ENCODE measurements at places on chromosomes 11 and 22.

- DNase-seq, result no peak
Measured at GRCh38 chr11:33646629-33647028, 54.0 kb downstream of the C11orf91 start.

DNA sequence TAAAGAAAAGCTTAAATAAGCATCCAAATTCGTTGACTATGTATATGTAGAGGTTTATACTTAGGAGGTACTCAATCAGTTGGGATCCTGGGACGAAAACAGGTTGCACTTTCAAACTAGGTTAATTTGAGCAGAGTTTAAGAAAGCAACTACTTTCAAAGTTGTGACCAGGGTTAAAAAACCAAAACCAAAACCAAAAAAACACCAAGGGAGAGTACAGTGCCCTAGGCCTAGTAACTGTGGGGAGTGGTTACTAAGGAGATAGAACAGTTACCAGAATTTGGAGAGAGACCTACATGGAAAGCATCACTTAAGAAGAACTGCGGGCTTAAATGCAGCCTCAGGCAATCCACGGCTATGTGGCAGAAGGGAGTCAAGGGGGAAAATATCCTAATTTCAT, 148.3 kb downstream of the JRKL start:
- DNase-seq, result no peak

DNA sequence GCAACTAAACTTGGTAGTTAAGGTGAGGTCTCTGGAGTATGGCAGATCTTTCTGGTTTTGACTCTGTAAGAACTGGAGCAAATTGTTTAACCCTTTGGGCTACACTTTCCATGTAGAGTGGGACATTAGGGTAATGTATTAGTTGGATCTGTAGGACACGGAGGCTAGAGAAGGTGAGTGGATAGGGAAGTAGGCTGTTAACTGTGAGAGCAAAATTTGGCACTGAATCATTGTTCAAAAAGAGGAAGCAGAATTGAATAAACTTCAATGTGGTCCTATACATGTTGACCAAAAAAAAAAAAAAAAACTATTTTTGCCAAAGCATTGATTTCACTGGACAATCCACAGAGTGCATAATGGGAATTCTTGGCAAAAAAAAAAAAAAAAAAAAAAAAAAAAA, 370.2 kb upstream of the CHORDC1 start:
- DNase-seq, result no peak

GRCh38 chr11:111417011-111417765, 38.1 kb upstream of the POU2AF1 start:
- DNase-seq, result no peak

DNA sequence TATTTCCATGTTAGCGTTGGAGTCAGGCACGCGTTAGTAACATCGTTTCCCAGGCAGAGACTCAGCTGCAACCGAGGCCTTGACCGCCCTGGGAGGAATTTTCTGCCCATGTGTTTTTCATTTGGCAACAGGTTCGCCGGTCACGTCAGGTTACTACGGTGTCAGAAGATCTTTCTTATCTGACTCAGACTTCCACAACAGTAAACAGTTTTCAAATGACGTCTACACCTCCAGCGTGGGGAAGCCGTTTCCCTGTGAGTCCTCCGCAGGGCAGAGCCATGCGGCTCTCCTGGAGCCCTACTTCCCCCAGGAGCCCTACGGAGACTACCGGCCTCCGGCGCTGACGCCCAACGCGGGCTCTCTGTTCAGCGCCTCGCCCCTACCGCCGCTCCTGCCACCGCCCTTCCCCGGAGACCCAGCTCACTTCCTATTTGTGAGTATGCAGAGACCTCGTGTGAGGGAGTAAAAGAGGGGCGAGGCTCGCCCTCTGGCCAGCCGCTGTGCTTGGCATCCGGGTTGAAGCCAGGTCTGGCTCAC, 14.3 kb upstream of the POU2AF3 start:
- DNase-seq, result no peak

GRCh38 chr11:134062265-134063123, 6.4 kb upstream of the JAM3 start:
- DNase-seq, result no peak

DNA sequence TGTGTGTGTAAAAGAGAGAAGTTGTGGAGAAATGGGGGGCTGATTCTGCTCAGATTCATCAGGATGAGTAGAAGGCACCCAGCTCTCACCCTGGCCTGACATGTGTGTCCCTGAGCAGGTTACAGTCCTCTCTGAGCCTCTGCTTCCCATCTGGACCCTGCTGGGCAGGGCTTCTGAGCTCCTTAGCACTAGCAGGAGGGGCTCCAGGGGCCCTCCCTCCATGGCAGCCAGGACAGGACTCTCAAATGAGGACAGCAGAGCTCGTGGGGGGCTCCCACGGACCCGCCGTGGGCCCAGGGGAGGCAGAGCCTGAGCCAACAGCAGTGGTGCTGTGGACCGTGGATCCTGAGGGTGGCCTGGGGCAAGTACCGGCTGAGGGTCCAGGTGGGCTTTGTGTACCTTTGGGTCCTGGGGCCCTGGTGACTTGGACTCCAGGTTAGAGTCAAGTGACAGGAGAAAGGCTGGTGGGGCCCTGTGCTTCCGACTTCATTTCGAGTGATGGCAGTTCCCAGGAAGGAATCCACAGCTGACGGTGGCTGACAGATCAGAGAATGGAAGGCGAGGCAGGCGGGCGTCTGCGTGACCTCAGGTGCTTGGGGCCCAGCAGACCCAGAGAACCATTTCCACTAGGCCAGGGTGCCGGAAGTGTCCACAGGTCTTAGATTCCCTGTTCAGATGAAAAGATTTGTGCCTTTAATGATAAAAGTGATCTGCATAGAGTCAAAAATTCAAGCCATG, 21.9 kb downstream of the NEAT1 start:
- DNase-seq, result no peak

GRCh38 chr11:21806947-21807346, 385.9 kb upstream of the ANO5 start:
- DNase-seq, result no peak

- DNase-seq, result peak; percentile 31
Measured at GRCh38 chr11:130583801-130584211, 135.4 kb downstream of the ADAMTS15 start.

DNA sequence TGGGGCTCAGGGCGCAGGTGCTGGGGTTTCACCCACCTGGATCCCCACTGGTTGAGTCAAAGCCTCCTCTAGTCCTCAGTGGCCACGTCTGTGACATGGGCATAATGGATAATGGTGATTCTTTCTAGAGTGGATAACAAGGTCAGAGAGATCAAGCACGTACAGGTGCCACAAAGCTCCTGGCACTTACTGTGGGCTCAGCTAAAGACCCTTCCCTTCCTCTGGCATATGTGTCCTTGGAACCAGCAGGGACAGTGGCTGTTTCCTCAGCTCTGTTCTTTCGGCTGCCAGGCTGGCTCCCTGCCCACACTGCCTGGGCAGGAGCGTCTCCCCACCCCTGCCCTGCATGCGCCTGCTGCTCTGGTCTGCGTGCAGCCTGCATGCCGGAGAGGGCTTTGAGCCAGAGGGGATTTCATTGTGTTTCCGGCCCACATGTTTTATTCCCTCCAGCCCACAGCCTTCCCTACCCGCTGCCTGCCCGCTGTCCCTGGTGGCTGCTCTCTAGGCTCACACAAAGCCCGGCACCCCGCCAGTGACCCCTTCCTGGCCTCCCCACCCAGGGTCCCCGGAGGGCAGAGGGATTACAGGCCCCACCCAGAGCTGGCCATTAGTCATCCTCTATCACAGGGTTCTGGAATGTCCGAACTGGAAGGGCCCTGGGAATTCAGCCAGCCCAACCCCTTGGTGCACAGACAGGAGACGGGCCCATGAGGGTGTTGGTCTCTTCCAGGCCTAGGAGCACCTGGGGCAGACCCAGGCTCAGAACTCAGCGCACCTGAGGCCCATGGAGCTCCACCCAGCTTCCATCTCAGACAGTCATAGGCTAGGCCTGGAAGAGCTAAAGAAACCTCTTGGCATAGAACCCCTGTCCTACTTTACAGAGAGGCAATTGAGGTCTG, 55.3 kb upstream of the GCAT start:
- peak; percentile 53 for DNase-seq

DNA sequence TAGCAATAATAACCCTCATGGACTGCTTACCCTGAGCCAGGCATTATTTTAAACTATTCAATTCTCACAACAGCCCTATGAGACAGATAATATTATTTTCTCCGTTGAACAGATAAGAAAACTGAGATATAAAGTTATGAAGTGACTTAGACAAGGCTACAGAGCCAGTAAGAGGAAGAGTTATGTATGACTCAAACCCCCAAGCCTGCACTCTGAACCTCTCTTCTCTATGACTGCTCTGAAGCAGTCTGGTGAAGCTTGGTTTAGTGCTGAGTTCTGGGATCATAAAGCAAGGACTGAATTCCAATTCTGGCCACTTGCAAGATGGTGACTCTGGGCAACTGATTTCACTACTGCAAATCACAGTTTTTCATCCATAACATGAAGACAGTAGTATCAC, 34.5 kb downstream of the TNKS1BP1 start:
- DNase-seq, result no peak

DNA sequence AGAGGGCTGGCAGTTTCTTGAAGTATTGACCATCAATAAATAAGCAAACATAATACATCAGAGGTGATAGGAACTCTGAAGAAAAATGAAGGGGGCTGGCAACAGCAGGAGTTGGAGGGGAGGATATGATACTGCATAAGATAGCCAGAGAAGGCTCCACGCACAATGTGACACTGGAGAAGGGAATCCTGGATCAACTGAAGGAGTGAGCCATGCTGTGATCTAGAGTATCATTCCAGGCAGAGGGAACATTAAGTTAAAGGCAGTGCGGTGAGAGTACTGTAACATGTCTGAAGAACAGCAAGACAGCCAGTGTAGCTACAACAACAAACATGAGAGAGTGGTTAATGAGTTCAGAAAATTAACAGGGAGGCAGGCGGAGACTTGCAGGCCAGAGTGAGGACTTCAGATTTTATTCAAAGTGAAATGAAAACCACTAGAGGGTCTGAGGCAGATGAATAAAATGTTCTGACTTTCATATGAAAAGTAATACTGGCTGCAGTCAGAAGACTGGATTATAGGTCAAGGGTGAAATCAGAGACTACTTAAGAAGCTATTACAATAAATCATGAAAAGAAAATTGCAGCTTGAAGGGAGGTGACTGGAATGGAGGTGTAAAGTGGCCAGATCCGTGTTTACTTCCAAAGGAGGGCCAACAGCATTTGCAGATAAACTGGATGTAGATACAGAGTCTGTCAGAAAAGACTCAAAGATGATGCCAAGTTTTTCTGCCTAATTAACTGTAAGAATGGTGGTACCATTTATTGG, 49.4 kb downstream of the RRAS2 start:
- DNase-seq, result no peak

GRCh38 chr22:25212337-25212736, 7.1 kb upstream of the CRYBB2 start:
- no peak for DNase-seq

DNA sequence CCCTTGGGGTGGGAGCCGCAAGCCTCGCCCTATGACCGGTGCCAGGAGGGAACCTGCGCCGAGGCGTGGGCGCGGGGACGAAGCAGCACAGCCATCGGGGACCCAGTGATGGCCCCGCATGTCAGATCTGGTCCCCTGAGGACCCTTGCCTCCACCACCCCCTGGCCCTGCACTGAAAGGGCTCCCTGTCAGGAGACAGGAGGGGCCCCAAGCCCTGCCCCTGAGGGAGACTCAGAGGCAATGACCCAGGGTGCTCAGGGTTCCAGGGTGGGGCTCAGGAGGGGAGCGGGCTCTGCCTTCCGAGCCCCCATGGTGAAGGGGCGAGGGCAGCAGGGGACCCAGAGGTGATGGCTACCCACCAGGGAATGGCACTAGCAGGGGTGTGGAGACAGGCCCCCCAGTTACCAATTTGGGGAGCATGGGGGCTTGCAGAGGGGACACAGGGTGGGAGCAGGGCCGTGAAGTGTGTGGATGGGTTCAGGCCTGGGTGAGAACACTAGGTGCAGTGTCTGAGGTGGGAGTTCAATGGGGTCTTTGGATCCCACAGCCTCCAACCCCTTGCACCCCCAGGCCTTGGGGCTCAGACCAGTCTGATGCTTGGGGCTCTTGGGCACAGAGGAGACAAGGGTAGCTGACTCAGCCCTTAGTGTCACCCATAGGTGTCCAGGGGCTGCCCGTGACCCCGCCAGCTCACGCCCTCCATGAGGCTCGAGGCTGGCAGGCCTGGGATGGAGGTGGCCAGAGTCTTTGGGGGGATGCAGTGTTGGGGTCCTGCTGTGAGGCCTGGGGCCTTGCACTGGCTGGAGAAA, 499 bp downstream of the LRRC56 start:
- no peak for DNase-seq

GRCh38 chr11:130769782-130770535, 146.3 kb downstream of the SNX19 start:
- DNase-seq, result no peak

DNA sequence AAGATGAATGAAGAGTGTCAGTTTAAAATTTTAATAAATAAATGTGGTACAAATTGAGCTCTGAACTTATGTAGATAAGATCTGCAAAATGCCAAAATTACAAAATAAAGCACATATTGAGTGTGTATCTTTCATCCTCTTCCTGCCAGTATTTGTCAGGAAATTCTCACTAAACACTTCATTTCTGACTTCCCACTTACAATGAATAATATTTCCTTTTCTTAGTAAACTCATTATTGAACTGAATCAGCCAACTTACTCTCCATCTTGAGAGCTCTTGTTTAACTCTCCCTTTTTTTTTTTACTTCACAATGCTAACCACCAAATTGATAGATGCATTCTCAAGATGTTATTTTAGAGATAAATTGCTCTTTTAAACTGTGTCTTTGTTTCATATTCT, 1230.2 kb downstream of the JRKL start:
- no peak for DNase-seq

DNA sequence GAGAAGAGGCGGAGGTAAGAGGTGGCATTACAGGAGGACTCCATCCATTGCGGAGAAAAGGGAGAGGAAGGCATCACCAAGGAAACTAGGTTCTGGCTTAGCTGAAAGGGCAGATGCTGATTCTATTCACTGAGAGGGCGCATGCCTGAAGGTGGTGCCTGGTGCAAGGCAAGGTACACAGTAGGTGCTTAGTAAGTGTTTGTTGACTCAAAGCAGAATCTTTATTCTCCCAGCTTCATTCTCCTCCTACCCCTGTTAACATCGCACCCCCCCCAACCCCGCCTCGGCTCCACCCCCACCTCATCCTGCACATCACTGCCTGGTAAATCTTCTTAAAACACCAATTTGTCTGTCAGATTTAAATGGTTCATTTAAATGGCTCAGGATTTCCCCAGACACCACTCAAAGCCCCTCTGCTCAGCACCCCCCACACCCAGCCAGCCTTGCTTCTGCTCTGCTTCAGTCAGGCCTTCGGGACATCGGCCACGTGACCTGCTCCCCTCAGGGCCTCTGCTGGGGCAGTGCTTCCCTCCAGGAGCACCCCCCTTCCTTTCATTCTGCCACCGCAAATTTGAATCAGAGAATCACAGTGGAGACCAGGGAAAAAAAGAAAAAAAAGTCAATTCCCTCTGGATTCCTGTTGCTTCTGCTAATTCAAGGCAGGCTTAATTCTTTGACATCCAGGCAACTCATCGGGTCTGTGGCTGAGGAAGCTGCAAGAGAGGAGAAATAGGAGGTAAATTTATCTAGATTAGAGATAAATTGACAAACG, 17.8 kb upstream of the RCN1 start:
- no peak for DNase-seq

GRCh38 chr22:43407591-43407990, 4.2 kb upstream of the MPPED1 start:
- no peak for DNase-seq

GRCh38 chr11:25927411-25927953, 404.4 kb upstream of the ANO3 start:
- no peak for DNase-seq
